ENCODE measurements at places on chromosomes 5 and 9. TPM values are rescaled to one million over a fixed set of nuclear protein-coding genes. Genes with fewer than 3 reads are reported as not detected.

Gene C9
- total RNA-seq = 1.8 TPM

Gene GPR150
- not detected for total RNA-seq

Gene SLC6A19
- not detected for total RNA-seq

Gene PDZD2
- 17.7 TPM for total RNA-seq

Gene SPINK9
- total RNA-seq = not detected

Gene NRARP
- 2.1 TPM for total RNA-seq

Gene TSSK1B
- total RNA-seq = 0.32 TPM

Gene SLCO4C1
- total RNA-seq = 0.73 TPM

GRCh38 chr5:4348423-4348822 is 752.8 kb downstream of the IRX1 start:
- DNase-seq = no peak

GRCh38 chr5:82832445-82832844 is 244.7 kb downstream of the TMEM167A start:
- DNase-seq = no peak

DNA sequence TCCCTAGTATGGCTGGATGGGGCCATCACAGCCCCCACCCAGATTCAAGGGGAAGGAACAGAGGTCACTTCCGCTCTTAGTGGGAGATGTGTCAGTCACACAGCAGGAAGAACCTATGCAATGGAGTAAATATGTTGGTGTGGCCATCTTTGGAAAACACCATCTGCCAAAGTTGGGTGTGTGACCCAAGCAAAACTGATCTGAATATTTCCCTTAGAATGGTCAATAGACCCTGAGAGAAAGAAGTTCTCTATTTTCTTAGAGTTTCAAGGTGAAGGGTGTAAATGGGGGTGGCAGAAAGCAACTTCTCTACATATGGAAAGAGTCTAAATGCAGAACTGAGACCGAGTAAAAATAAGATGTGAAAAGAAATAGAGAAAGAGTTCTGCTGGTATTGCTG is 212.7 kb downstream of the ESM1 start:
- DNase-seq = no peak

DNA sequence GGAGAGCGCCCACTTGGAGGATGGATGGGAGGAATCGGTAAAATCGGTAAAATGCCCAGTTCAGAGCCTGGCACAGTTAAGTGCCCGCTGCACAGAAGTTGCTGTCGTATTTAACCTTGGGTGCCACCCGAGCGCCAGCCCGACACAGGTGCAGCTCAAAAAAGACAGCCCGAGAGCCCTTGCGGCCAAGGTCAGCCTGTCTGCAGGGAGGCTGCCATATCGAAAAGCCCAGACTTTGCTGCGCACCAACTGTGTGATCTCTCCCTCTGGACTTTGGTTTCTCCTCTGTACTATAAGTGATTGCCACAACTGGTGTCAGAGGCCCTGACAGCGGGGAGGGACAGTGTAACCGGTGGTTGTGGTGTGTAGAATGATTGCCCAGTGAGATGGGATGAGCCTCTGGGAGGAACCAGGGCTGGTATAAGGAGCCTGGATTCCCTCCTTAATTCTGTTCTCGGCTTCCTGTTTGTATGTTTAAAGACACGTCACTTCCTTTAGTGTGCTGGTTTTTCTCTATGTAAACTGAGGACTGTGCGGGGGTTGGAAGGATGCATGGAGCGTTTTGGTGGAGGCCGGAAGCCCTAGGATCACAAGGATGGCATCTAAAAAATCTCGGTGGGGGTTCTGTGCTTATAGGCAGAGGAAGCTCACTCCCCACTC is 792 bp downstream of the NTMT1 start:
- DNase-seq = no peak

DNA sequence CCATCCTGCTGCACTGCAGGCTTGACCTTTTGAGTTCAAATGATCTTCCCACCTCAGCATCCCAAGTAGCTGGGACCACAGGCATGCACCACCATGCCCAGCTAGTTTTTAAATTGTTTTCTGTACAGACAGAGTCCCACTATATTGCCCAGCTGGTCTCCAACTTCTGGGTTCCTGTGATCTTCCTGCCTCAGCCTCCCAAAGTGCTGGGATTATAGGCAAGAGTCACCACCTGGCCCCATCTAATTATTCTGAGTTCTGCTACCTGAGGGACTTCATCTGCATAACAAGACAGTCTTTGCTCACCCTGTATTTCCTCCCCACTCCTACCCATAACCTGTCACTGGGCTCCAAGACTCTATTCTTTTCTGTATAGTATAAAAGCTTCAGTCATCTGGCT is 54.6 kb upstream of the CEMIP2 start:
- no peak for DNase-seq

DNA sequence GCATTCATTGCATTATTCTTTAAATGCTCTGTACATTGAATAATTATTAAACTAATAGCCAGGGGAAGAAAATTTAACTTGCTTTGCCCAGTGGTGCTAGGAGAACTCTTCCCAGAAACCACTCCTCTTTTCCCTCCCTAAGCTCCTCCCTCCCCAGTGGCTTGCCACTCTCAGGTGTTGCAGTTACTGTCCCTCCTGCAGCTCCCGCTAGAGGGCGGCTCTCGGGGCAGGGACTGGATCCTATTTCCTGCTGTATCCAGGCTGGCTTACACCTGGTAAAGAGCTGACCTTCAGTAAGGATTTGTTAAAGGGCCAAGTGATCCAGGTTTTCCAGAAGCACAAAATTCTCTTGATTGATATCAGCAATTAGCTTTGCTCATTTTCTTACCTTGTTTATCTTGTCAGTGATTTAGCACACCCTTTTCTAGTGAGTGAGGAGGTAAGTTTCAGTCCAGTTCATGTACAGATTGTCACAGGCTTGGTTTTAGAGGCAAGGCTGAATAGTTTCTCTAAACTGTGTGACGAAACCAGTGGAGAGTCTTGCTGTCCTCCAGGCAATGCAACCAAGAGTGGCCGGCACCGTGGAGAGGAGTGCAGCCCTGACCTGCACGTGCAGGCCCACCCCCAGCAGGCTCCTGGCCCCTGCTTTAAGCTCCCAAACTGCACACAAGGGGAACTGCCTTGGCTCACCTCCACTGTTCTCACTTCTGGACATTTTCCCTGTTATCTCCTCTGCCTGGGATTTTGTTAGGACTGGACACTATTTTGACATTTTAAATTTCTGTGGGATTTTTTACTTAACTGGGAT is 423.8 kb downstream of the SPOCK1 start:
- DNase-seq = peak; percentile 39

- no peak for DNase-seq
These were observed 5.9 kb downstream of the FKBP15 start for GRCh38 chr9:113215132-113215531.

DNA sequence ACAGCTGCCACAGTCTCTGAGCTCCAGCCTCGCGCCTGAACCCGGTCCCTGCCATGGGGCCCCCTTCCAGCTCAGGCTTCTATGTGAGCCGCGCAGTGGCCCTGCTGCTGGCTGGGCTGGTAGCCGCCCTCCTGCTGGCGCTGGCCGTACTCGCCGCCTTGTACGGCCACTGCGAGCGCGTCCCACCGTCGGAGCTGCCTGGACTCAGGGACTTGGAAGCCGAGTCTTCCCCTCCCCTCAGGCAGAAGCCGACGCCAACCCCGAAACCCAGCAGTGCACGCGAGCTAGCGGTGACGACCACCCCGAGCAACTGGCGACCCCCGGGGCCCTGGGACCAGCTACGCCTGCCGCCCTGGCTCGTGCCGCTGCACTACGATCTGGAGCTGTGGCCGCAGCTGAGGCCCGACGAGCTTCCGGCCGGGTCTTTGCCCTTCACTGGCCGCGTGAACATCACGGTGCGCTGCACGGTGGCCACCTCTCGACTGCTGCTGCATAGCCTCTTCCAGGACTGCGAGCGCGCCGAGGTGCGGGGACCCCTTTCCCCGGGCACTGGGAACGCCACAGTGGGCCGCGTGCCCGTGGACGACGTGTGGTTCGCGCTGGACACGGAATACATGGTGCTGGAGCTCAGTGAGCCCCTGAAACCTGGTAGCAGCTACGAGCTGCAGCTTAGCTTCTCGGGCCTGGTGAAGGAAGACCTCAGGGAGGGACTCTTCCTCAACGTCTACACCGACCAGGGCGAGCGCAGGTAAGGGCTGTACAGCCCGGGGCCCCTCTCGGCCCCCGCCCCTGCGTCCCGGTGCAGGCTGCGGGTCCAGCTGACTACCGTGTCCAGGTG is 509 bp downstream of the LVRN start:
- DNase-seq = no peak

DNA sequence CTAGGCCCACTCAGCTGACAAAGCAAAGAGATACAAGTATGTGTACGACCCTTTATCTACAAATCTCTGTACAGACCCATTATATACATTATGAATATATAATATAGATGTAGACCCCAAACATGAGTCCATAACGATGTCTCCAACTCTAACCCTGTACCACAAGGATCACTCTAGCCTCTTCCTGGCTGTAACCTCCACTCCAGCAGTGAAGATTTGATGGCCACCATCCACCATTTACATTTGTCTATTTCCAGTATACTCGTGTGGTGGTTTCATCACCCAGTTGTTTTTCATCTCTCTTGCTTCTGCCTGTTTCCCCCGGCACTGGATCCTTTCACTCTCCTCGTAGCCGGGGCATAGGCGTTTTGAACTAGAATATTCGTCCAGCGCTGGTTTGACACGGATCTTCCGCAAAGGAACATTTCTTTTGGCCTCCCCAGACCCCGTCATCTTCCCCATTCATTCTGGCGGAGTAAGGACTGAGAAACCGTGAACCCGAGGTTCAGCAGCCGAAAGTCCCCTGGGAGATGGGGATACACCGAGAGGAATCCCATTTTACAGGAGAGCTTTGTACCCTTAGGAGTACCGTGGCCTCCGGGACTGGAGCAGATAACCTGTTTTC is 828 bp upstream of the TRIO start:
- DNase-seq = no peak

DNA sequence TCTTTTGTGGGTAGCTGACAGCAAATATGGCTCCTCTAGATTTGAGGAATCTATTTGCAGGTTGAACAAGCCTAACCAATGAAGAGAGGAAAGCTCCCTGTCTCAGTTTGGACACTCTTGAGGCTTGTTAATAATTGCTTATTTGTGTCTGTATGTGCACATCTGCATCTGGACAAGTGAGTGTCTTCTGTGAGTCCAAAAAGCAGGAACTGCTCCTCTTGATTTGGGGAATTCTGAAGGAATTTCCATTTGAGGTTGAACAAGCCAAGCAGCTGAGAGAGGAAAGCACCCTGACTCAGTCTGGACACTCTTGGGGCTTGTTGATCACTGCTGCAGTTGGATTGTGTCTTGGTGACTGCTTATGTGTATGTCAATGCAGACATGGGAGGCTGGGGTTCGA is 211.6 kb downstream of the DTWD2 start:
- DNase-seq = no peak

DNA sequence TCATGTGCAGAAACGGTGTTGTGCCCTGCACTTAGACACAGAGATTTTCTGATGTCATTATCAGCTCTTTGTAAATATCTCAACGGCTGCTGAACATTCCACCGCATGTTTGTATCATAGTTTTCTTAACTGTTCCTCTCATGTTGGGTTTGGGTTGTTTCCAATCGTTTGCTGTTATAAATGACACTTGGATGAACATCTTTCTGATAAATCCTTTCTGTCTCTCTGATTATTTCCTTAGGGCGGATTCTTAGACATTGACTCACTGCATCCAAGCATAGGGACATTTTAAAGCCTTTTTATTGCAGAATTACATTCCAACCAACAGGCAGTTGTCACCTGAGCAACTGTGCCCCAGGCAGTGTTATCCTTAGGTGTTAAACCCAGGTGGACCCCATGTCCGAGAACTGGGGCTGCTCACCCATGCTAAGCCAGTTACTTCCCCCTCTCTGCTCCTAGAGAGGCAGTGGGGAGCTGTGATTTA is 28.5 kb downstream of the COL5A1 start:
- DNase-seq = no peak

- no peak for DNase-seq
These were observed 3.0 kb downstream of the N4BP3 start for GRCh38 chr5:178116143-178116885.

- peak; percentile 69 for DNase-seq
These were observed 105.7 kb downstream of the TMEM174 start for GRCh38 chr5:73278693-73279092.

GRCh38 chr5:33964132-33964700 is 20.3 kb downstream of the SLC45A2 start:
- no peak for DNase-seq

Data from breast epithelium (tissue), 4 donors.